ENCODE measurements at places on chromosomes 7 and 10.

- no peak for DNase-seq
These were observed 2.7 kb downstream of the COG5 start for GRCh38 chr7:107560898-107561516.

GRCh38 chr7:99406557-99406956 lies 1.8 kb downstream of the PDAP1 start:
- DNase-seq = no peak

DNA sequence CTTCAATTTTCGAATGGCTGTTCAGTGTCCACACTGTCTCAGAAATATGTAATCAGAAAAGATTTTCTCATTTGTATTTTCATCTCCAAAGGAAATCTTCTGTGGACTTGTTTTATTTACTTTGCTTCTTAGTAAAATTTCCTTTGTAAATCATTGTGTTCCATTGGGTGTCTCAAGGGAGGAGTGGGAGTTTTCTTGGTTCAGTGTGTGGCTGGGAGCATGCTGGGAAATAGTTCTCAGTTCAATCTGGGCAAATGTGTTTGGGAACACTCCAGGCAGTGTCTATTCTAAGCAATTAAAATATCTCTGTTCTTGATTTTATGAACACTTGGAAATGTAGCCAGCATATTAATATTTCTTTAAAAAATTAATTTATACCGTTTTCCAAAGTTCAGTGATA lies 1019.8 kb downstream of the CNTNAP2 start:
- no peak for DNase-seq

- DNase-seq = peak; percentile 83
These were observed 6.3 kb downstream of the ATG9B start for GRCh38 chr7:151017953-151018420.

Data from GM10248 (cell line).